ENCODE measurements at places on chromosomes 3 and 15. TPM values are rescaled to one million over a fixed set of nuclear protein-coding genes. Genes with fewer than 3 reads are reported as not detected.

- H3K4me1 ChIP-seq = no peaks in the 10 kb centered on the region
- no peaks in the 10 kb centered on the region for H3K36me3 ChIP-seq
- H3K4me3 ChIP-seq = no peak overlapping the region
- no peak for DNase-seq
- no peak overlapping the region for H3K27ac ChIP-seq
- no peaks in the 10 kb centered on the region for H3K27me3 ChIP-seq
Observed at GRCh38 chr15:53573091-53573490, 186.4 kb downstream of the WDR72 start.

- H3K4me1 ChIP-seq = peaks cover 54% of the 10 kb centered on the region
- peak overlapping the region; percentile 72 for H3K4me3 ChIP-seq
- H3K27me3 ChIP-seq = no peaks in the 10 kb centered on the region
- no peak for DNase-seq
- no peaks in the 10 kb centered on the region for H3K36me3 ChIP-seq
Observed at GRCh38 chr3:56800832-56801661, 702 bp downstream of the ARHGEF3 start.

DNA sequence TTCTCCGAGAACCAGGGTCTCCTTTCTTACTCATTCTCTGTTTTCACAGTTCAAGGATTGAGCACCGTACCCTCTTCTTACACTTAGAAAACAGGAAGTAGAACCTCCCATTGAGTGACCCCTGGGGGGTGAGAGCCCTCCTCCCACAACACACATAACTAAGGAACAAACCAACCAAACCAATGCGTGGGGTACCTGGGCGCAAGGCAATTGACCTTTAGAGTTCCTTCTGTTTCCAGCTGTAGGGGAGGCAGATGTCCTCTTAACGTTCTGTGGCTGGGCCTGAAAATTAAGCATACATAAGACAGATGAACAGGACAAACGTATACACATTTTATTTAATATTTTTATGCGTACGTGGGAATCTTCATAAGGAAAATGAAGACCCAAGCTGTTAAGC lies 33.5 kb upstream of the TIMP4 start:
- H3K4me3 ChIP-seq = no peak overlapping the region
- peak; percentile 76 for DNase-seq
- peaks cover 52% of the 10 kb centered on the region for H3K4me1 ChIP-seq
- H3K27ac ChIP-seq = no peak overlapping the region
- H3K36me3 ChIP-seq = no peaks in the 10 kb centered on the region

DNA sequence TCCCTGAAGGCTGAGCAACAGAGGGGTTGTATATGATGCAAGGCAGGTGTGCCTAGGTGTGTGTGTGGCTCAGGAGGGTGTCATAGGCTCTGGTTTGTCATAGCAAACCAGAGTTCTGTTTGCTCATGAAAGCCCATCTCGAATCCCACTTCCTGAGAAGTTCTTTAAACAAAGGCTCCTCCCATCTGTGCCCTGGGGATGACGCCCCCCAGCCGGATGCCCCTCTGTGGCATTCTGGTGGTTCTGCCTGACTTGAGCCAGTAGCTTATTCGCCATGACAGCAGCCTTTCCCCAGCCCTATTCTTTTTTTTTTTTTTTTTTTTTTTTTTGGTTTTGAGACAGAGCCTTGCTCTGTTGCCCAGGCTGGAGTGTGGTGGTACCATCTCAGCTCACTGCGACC lies 45.4 kb downstream of the PDIA5 start:
- no peak for DNase-seq
- H3K4me1 ChIP-seq = no peaks in the 10 kb centered on the region
- H3K4me3 ChIP-seq = no peak overlapping the region
- H3K36me3 ChIP-seq = peaks cover 22% of the 10 kb centered on the region
- no peaks in the 10 kb centered on the region for H3K27me3 ChIP-seq

GRCh38 chr3:23950293-23950692 lies 5.2 kb downstream of the NR1D2 start:
- no peaks in the 10 kb centered on the region for H3K36me3 ChIP-seq
- H3K27ac ChIP-seq = peak overlapping the region; percentile 46
- DNase-seq = no peak

Gene REC114
- total RNA-seq = not detected
